ENCODE measurements at places on chromosomes 2 and 18. TPM values are rescaled to one million over a fixed set of nuclear protein-coding genes. Genes with fewer than 3 reads are reported as not detected.

The ALK gene
- total RNA-seq: under 0.01 TPM

The ARMC9 gene
- total RNA-seq: 147 TPM

The OSR1 gene
- total RNA-seq: 56.5 TPM

The TLX2 gene
- not detected for total RNA-seq

The TNFRSF11A gene
- total RNA-seq: 0.68 TPM

The UGT1A6 gene
- total RNA-seq: not detected

The MC2R gene
- not detected for total RNA-seq

The SH3BP4 gene
- total RNA-seq: 11.2 TPM

The ANKRD30B gene
- 0.23 TPM for total RNA-seq

The SKA1 gene
- 3.5 TPM for total RNA-seq

The MFF gene
- 42.5 TPM for total RNA-seq

The MRPL33 gene
- total RNA-seq: 74.1 TPM

The COL4A3 gene
- 8.3 TPM for total RNA-seq

The RNF152 gene
- 33.3 TPM for total RNA-seq

The IL36A gene
- total RNA-seq: not detected

The RNU2-63P gene
- total RNA-seq: not detected

The C2orf78 gene
- total RNA-seq: not detected

The BOLL gene
- total RNA-seq: not detected

The SERPINB4 gene
- total RNA-seq: not detected

The KLHL14 gene
- not detected for total RNA-seq

The AGPS gene
- 72.9 TPM for total RNA-seq

The ZNF804A gene
- under 0.01 TPM for total RNA-seq

The CEBPZ gene
- 32.5 TPM for total RNA-seq

The MPP4 gene
- 1.4 TPM for total RNA-seq

The AFF3 gene
- total RNA-seq: 0.08 TPM

The NMUR1 gene
- 0.23 TPM for total RNA-seq

The SH2D6 gene
- total RNA-seq: not detected

The TEKT4 gene
- total RNA-seq: not detected

The LOXL3 gene
- total RNA-seq: 62.8 TPM

The ALLC gene
- not detected for total RNA-seq

The DYSF gene
- 2.5 TPM for total RNA-seq

The GKN1 gene
- not detected for total RNA-seq

Measured in smooth muscle cell of the coronary artery (primary cell).